ENCODE measurements at places on chromosomes 6 and 20.

DNA sequence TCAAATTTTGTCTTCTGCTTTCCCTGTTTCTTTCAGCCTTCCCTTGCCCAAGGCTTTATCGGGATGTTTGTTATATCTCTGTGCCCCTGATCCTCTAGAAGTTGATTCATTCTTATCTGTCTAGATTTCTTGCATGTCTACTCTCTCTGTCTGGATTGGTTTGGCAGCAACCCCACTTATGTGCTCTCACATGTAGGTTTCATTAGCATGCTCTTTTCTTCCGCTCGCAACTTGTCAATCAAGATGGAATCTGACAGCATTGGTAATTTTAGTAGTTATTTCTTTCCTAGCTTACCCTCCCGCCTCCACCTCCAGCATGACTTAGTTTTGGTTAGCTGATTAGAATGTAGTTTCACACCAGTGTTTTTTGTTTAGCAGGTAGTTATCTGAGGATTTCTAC lies 39.3 kb downstream of the LRRC1 start:
- no peak for DNase-seq

DNA sequence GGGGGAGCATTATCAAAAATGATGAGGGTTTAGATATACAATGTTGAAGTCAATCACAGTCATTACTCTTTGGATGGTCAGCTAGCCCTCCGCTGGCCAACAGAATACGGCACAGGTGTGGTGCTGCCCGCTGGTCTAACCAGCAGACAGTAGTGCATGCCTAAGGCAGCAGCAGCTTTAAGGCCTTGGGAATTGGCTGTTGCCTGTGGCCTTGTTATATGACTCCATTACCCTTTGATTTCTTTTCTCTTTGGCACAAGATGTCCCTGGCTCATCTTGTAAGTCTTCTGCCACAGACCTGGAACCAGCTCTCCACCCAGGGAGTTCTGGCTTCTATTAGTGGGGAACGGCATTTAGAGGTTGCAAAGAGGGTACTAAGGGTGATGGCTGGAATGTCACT lies 110.2 kb downstream of the WDR27 start:
- no peak for DNase-seq

GRCh38 chr20:51560550-51561307 lies 18.2 kb upstream of the NFATC2 start:
- DNase-seq: peak; percentile 44

DNA sequence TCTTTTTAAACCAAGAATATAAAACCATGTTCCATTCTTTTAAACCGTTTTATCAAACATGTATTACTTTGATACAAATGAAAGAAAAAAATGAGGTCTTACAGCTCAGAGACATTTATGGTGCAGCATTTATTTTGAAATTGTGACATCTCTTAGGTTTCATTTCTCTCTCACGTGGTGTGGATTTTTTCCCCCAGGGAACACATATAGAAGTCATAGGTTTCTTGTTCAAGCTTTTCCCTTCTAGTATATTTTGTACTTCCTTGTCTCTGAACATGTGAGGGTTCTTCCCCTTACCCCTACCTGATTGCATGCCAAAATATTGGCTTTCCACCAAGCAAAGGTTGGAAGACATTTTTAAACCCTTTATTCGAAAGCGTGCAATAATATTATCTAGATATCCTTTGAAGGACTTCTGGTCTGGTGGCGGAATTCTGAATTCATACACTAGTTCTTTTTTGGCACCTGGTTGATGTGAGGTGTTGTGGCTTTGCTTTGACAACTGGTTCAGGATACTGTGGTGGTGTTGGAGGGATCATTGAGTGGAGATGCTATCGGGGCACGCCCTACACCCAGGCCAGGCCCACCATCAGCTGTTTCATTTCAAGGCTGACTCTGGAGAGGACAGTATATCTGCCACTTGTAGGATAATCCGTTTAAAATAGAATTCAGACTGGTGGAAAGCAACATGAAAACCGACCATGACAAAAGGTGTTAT lies 5.6 kb upstream of the FAM50B start:
- DNase-seq: no peak

GRCh38 chr6:126102358-126102757 lies 116.0 kb downstream of the TRMT11 start:
- DNase-seq: no peak

DNA sequence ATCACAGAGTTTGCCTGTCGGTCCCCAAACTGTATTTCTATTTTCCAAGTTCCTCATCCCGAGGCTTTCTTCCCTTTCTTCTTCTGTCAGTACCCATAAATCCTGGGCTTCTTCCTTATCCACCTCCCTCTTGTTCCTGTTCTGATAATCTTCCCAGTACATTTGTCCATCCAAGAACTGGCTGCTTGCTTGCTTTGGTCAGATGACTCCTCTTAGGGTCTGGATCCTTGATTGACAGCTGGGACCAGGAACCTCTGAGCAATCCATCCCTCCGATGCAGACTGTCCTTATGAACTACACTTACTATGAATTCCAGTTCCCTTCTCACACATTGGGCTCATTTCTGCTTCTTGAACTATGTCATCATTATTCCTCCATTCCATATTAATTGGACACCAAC lies 275.3 kb upstream of the CITED2 start:
- no peak for DNase-seq

GRCh38 chr6:11172501-11173327 lies 59.8 kb downstream of the NEDD9 start:
- DNase-seq: no peak

- DNase-seq: no peak
Measured at GRCh38 chr6:42224222-42225028, 6.8 kb upstream of the MRPS10 start.

DNA sequence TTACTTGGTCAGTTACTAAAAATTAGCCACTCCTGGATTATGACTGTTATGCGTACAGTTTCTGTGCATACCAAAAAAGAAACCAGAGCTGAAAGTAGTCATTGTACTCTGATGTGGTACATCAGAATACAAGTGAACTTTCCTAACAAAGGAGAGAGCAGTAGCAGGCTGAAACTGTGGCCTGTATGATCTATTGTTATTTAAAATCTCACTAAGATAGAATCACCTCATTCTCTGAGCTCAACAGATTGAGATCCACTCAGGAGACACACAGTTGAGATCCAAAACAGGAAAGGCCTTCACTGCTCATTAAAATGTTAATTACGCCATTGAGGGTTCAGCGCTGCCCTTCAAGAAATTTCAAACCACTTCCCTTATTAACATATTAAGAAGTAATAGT lies 576.4 kb downstream of the LMBRD1 start:
- no peak for DNase-seq

- no peak for DNase-seq
Measured at GRCh38 chr20:34024723-34025351, 31.1 kb downstream of the RALY start.

- no peak for DNase-seq
Measured at GRCh38 chr6:97322811-97323210, 39.8 kb upstream of the MMS22L start.

DNA sequence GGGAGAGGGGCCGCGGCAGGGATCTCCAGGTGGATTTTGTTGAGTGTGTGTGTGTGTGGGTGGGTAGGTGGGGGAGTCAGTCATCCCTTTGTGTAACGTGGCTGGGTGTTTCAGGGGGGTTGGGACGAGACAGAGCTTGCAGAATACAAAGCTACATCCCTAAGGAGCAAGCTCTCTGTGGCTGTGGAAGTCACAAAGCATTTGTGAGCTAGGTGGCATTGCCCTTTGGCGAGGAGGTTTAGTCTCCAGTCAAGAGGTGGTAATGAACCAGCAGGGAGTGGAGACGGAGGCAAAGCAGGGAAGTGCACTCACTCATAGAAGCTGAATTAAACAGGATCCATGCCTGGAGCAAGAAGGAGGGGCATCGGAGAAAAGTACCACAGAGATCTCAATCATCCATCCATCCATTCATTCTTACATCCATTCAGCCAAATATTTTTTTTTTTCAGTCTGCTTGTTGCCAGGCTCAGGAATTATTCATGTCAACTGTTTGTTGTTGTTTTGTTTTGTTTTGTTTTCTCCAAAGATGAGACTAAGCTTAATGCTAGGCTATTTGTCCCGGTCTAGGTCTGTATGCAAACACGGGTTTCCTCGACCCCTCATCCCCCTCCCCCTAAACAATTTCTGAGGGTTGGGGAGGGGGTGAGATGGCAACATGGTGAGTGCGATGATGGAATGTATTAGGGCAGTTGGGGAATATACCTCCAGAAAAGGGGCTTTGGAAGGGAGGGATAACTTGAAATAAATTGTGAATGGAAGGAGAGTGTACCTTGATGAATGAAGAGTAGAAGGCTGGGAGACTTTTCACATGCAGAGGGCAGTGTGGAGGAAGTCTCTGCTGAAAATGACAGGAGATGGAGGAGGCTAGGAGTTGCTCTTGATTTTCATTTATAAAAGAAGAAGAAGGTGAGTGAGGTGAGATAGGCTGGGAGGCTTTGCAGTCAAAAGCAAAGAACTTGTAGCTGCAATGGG lies 1.0 kb downstream of the HCRTR2 start:
- no peak for DNase-seq

DNA sequence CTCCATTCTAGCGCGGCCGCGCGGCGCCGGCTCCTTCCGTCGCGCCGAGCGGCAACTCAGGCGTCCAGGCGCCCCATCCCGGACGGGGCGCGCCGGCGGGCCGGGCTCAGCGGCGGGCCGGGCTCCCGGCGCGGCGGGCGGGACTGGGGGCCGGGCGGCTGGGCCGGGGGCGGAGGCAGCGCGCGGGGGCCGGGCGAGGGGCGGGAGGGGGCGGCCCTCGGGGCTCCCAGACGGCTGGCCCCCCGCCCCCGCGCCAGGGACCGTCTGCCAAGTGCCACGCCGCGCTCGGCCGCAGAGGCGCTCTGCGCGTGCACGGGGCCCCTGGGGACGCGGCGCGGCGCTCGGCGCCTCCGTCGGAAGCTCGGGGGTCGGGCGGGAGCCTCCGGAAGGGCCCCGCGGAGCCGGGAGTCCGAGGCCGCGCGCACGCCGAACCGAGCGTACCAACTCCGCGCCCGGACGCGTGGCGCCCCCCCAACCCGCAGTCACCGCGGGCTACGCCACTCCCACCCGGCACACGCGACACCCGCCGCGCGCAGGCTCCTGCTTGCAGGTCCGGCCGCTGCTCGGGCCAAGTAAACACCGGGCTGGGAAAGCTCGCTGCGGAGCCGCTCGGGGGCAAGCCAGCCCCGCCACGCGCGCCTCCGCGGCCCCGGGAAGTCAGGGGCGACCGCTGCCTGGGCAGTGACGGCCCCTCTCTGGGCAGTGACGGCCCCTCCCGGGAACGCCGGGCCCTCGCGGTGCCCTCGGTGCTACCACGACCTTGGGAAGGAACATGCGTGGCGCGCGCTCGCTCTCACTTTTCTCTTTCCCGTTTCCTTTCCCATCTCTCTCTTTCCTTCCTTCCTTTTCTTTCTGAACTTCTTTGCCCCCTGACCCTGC lies at the start of gene PREX1:
PREX1 (minus strand) TSS at position 145 of the 879 bp plus-strand sequence; CDS start at position 6, 139 bp downstream.
- no peak for DNase-seq

DNA sequence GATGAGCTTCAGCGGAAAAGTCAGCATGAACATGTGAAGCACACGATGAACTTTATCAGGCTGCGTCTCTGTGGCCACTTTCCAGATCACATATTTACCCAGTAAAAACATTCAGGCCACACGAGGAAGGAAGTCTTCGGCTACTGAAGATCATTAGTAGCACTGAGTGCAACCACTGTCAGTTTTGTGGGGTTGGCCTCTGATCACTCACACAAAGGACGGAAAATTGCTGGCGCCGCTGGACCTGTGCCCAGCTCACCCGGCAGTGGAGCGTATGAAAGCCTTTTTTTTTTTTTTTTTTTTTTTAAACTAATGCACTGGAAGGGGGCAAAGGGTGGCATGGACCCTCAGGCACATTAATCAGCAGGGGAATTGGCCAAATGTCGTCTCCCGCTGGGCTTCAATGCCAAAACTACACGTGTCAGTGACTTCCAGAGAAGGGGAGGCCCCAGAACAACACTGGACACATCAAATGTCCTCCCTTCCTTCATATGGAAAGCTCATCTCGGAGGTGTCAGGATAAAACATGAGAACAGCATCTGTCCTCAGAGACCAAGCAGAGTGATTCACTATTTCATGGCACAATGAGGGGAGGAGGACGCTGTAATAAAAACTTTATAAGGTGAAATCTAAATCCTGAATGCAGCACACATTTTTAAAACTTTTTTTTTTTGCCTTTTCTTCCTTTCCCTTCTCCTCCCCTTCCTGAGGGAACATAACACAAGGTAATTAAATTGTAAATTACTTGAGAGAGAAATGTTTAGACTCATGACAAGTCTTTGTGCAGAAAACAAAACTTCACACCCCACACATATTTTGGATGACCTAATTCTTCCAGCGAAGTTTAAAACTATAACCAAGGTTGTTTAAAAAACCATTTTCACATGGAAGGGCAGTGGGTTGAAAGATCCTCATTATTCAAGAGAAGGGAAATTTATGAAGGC lies 223.4 kb downstream of the FOXC1 start:
- DNase-seq: no peak

- peak; percentile 86 for DNase-seq
Measured at GRCh38 chr20:41524980-41525613, 93.1 kb downstream of the CHD6 start.

DNA sequence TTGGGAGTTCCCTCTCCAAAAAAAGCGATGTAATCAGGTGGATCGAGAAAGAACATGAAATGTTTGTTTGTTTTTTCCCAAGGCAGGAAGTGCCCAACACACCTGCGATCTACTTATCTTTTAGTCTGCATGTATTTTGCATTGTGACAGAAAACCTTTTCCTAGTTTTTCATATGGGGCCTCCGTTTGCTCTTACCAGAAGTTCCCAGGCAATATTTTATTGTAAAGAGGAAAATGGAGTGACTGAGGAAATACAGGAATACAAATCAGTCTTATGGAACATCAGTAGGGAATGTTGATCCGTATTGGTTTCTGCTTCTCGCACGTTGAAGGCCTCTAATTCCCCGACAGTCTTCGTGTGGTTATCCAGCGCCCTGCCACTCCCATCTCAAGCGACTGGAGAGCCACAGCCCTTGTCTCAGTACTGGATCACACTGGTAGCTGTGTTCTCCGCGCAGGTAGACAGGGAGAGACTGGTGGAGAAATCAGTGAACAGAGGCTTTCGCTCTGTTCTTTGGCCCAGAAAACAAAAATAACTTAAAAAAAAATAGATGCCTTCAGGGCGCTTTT lies 107.4 kb downstream of the TRIM27 start:
- no peak for DNase-seq

DNA sequence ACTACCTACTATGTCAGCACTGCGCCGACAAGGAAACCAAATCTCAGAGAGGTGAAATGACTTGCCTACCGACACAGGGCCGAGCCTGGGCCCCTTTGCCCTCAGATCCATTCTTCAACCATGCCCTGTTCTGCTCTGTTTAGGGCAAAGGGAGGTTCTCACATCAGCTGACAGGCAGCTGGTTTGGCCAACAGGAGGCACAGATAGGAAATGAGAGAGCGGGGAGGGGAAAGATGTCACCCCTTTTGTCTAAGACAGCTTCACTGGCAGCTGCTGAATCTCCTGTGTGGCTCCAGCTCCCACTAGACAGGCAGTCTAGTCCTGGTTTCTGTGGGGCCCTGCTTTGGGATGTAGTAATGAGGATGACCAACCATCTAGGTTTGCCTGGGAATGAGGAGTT lies 158.7 kb downstream of the TMEM200A start:
- DNase-seq: no peak

- no peak for DNase-seq
Measured at GRCh38 chr6:18207949-18208348, 52.7 kb downstream of the KDM1B start.

Measured in spinal cord (tissue), 10 donors.